ENCODE measurements at places on chromosomes 3 and 15.

DNA sequence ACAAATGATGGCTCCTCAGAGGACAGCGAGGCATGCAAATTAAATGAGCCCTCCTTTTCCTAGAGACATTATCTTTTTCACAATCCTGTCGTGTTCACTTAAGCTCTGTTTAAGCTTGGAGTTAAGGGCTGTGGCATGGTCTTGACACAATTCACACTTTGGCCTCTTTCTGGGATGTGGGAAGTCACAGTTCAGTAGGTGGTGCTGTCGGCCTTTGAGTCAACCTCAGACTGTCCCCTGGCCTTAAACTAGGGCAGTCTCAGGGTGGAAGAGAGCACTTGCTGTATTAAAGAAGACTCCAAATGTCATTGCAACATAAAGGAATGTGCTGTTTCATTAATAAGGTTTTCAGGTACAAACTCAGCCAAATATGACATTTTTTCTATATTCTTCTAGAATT is 351.0 kb downstream of the MCTP2 start:
- DNase-seq: peak; percentile 4

DNA sequence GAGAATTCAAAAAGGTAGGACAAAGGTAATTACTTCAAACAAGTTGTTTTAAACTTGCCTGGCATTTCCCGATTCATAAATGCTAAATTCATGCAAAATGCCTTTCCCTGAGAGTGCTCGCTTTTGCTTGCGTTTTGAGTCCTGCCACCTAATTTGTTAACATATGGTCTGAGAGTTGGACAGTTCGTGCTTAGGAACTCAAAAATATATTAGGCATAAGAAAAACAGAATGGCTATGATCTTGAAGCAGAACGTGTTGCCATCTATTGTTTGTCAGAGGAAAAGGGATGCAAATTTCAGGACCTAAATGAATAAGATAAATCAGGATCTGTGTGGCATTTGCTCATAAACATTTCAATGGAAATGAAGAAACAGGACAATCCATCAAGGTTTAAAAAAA is 195.8 kb downstream of the ZMAT3 start:
- DNase-seq: no peak

DNA sequence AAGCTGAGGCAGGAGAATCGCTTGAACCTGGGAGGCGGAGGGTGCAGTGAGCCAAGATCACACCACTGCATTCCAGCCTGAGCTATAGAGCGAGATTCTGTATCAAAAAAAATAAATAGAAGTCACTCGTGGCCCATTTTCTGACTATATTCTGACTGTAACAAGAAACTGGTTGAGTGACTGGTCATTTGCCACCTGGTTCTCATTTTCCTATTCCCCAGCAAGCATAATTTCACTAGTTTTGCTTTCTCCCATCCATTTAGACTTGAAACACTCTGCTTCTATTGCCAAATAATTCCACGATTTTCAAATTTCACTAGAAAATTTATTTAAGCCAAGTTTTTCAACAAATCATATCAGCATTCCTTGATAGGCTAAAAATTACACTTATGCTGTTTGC is 40.7 kb downstream of the C3orf70 start:
- no peak for DNase-seq

DNA sequence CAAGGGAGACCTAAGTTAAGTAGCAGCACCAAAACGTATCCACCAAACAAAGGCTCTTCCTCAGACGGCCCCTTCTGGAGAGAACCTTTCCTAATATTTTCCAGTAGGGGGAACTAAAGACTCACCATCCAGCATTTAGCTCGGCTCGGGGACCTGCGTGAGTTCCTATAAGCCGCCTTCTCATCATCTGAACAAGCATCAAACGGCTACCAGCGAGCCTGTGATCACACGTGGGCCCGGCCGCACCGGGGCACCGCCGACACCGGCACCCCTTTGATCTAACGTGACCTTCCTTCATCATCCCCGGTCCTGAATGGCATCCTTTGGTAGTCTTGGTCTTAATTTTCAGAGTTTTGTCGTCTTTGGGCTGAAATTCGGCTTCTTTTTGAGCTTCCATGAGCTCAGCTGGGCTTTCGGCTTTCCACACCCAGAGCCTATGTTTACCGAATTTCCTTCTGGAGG is 1.4 kb upstream of the ROBO2 start:
- DNase-seq: peak; percentile 48

DNA sequence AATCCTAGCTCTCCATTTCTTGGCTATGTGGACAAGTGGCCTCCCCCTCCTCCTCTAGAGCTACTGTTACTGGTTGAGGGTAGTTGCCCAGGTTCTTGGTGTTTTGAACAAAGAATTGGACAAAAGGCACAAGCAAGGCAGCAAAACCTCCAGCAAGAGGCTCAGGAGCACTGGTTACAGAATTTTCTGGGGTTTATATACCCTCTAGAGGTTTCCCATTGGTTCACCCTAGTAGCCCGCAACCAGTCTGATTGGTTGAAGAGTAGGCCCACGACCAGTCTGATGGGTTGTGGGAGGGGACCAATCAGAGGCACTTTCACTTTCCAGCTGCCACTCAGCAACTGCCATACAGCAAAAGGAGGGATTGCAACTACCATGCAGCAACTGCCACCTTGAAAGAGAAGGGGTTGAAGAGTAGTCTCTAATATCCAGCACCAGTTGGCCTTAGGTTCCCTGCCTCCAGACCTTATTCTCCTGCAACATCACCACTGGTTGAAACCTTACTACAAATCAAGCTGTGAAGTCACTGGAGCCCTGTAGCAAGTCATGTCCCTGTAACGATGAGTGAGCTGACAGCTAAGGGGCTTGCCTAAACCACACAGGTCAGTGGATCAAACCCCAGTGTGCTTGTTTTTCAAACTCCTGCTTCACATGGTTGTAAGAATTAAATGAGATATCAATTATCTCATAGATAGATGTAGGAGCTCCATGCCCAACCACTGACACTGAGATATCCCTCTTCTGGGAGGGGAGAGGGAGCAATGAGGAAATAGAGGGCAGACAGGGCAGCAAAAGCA is 2.9 kb upstream of the C15orf39 start:
- DNase-seq: peak; percentile 76

- no peak for DNase-seq
Measured at GRCh38 chr3:30655187-30655812, 48.9 kb downstream of the TGFBR2 start.

GRCh38 chr3:140394488-140395133 is 283.3 kb upstream of the TRIM42 start:
- no peak for DNase-seq

- DNase-seq: no peak
Measured at GRCh38 chr3:86973440-86973839, 17.5 kb downstream of the VGLL3 start.

GRCh38 chr3:12395349-12396012 is 88.8 kb upstream of the TSEN2 start:
- peak; percentile 46 for DNase-seq

- no peak for DNase-seq
Measured at GRCh38 chr15:25693321-25694238, 169.5 kb downstream of the ATP10A start.

DNA sequence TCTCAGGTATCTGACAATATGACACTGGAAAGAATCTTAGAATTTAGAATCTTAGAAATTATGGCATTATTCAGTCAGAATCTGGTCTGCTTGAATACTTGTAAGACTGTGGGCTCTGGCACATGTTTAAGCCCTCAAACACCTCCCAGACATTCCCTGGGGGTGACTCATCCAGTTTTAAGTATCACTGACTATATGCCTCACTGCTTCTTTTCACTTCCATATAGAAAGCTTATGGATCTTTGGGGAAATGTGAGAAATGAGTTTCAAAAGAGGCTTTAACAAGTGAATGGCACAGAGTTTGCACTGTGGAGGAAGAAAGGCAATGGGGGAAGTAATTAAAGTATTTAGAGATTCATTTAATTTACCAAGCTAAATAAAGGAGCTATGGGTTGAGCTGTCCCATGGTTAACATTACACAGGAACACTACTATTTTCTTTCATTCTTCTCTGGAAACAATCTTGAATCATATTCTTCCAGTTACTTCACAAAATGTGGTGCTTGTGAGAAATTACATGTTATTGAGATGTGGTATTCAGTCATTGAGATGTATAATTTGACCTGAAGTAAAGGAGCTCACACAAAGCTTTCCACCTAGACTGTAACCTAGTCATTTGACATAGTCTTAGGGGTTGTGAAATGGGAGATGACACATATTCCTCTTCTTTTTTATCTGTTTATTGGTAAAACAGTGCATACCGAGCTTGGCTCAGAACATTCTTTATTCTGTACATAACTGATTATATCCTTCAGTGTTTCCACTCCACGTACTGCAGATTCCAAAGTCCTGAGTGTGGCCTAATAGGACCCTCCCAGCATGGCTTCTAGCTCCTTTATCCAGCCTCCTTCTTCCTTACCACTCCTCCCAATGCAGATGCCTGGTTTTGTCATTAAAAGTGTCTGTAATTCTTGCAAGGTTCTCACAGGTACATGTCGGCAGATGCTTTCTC is 544.6 kb upstream of the NECTIN3 start:
- DNase-seq: no peak

DNA sequence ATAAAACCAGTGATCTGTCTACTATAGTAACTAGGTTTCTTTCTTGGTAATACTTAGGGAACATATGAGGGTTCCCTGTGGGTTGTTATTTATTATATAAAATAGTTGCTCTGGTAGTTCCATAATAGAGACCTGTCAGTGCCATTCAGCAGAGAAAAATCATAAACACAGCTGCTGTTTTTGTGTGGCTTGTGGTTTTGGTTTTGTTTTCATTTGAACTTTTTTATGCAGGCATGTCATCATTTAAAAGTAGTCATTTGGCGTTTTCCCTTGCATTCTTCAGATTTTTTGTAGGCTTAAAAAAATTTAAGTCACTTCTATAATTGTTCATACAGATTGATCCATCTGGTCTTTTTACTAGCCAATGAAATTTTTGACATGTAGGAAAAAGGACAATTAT is 47.9 kb downstream of the PIK3CA start:
- DNase-seq: peak; percentile 56

- no peak for DNase-seq
Measured at GRCh38 chr3:52393959-52394670, 50.8 kb downstream of the SEMA3G start.
